Osteocyte (in vitro differentiated cells): ENCODE measurements at places on chromosomes 4 and X. TPM values are rescaled to one million over a fixed set of nuclear protein-coding genes. Genes with fewer than 3 reads are reported as not detected.

Gene RASGEF1B
- total RNA-seq, result 0.64 and 0.84 TPM in 2 replicates

Gene PDCL2
- total RNA-seq, result not detected in 2 replicates

DNA sequence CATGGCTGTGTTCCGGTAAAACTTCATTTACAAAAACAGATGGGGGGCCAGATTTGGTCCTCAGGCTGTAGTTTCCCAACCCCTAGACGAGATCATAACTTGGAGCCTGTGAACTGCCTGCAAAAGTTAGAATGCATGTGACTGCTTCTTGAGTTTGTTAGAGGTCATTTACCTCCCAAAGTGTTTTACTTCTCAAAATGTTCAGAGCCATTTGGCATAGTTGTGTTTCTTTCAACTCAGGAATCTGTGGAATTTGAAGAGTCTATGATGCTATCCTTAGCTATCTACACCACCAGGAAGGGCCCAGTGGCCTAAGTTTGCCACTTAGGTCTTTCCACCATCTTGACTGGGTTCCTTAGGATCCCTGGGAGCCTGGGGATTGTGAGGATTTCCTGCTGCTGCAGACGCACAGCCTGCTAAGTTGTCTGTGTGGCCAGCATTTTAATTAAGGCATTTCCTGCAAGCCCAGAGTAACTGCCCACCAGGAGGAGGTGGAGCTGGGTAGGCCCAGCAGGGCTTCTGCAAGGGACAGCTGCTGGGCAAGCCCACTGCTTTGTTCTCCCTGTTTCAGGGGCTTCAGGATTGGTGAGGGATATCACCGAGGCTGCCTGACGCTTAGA is 53.1 kb downstream of the CCNI start:
- no peak overlapping the region for H3K4me3 ChIP-seq
- no peaks in the 10 kb centered on the region for H3K27me3 ChIP-seq
- peaks cover 77% of the 10 kb centered on the region for H3K36me3 ChIP-seq

- H3K27me3 ChIP-seq, result no peaks in the 10 kb centered on the region
- H3K27ac ChIP-seq, result peak overlapping the region; percentile 80
Observed at GRCh38 chrX:133444196-133444595, 28.9 kb upstream of the GPC4 start.

Gene IL2
- total RNA-seq, result not detected in 2 replicates

Gene SPANXD
- not detected in 2 replicates for total RNA-seq

GRCh38 chr4:94519019-94519418 is 67.3 kb downstream of the PDLIM5 start:
- no peak overlapping the region for H3K4me3 ChIP-seq
- H3K4me1 ChIP-seq, result peaks cover 92% of the 10 kb centered on the region
- H3K36me3 ChIP-seq, result peaks cover 19% of the 10 kb centered on the region
- DNase-seq, result no peak

Gene PDE6B
- 1.6 TPM in 2 replicates for total RNA-seq

Gene MAGEA2B
- total RNA-seq, result not detected in 2 replicates

Gene SPANXB1
- total RNA-seq, result not detected in 2 replicates

Gene CCSER1
- total RNA-seq, result 0.13 TPM in 1 of 2 replicates, not detected in the other

GRCh38 chrX:136318895-136319597 is 18.3 kb downstream of the ADGRG4 start:
- H3K27ac ChIP-seq, result no peak overlapping the region
- no peak overlapping the region for H3K4me3 ChIP-seq
- peaks cover 5% of the 10 kb centered on the region for H3K27me3 ChIP-seq
- no peaks in the 10 kb centered on the region for H3K4me1 ChIP-seq
- H3K36me3 ChIP-seq, result no peaks in the 10 kb centered on the region

GRCh38 chrX:148365233-148365632 is 135.2 kb upstream of the AFF2 start:
- no peaks in the 10 kb centered on the region for H3K4me1 ChIP-seq
- no peak for DNase-seq
- no peaks in the 10 kb centered on the region for H3K36me3 ChIP-seq
- H3K27me3 ChIP-seq, result no peaks in the 10 kb centered on the region
- H3K4me3 ChIP-seq, result no peak overlapping the region

DNA sequence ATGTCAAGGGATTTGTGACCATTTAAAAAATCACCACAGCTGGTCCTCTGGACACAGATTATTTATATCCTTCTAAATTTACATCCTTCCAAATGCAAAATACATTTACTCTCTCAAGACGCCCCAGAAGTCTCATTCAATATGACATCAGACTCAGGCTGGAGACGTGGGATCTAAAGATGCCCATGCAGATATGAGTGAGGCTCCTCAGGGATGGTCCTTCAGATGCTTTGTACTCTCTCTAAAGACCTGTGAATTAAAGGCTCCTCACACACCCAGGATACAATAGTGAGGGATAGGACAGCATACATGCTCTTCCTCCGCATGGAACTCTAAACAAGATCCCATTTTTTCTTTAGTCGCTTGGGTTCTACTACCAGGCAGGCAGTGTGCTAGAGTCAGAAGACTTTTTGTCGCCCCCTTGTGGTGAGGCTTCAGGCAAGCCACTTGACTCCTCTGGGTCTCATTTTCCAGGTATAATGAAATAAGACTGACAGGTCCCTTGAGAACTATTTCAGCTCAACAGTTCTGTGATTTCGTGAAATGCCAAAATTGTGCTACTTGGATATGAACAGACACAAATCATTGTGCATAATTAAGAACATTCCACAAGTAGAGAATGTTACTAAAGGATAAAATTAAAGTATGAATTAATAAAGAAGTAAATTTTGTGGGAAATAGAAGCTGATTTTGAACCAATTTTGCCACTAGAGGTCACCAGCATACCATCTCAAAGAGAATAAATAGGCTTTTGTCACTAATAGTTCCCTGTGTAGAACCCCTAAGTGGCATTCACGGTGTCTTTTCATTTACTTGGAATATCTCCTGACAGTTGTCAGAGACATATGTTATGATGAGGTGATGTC is 13.7 kb upstream of the SCOC start:
- peaks cover 41% of the 10 kb centered on the region for H3K27me3 ChIP-seq
- no peaks in the 10 kb centered on the region for H3K36me3 ChIP-seq
- no peak for DNase-seq
- no peaks in the 10 kb centered on the region for H3K4me1 ChIP-seq
- no peak overlapping the region for H3K27ac ChIP-seq
- no peak overlapping the region for H3K4me3 ChIP-seq

DNA sequence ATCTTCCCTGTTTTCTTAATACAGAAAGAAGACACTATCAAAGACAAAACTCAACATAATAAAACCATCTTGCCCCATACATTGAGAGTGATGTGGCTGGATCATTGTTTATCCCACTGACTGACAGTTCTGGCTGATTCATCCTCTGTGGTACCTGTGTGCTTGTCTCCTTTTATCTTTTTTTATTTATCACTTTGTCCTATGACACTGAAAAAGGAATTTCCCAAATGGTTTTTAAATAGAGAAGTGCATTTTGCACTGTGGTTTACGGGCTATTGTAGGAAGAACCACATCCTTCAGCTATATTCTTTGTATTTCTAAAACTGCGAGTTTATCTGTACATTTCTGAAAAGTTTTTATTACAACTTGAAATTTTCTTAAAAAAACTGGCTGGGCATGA is 15.0 kb downstream of the TTC29 start:
- H3K27ac ChIP-seq, result no peak overlapping the region
- DNase-seq, result no peak
- peaks cover 55% of the 10 kb centered on the region for H3K27me3 ChIP-seq
- no peaks in the 10 kb centered on the region for H3K36me3 ChIP-seq
- H3K4me3 ChIP-seq, result no peak overlapping the region

GRCh38 chr4:184531008-184531407 is 56.7 kb upstream of the IRF2 start:
- H3K27ac ChIP-seq, result no peak overlapping the region
- H3K4me3 ChIP-seq, result no peak overlapping the region
- H3K27me3 ChIP-seq, result no peaks in the 10 kb centered on the region
- no peak for DNase-seq

- H3K4me3 ChIP-seq, result no peak overlapping the region
- no peak overlapping the region for H3K27ac ChIP-seq
- no peaks in the 10 kb centered on the region for H3K36me3 ChIP-seq
- no peak for DNase-seq
Observed at GRCh38 chr4:174669270-174669669, 147.0 kb upstream of the HPGD start.

DNA sequence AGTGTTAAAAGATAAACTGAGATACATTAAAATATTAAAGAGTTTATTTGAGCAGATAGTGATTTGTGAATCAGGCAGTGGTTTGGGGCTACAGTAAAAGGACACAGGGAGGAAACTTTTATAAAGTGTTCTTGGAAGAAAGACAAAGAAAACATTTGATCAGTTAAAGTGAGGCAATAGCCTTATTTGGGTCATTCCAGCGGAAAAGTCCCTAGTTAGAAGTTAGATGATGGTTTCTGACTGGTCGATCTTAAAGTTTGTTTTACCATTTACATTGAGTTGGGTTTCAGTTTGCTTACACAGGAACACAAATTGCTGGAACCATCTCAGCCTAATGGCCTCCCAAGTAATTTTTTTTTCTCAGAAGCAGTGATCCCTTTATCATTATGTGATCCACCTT is 69.7 kb downstream of the PPP1R2C start:
- H3K27ac ChIP-seq, result no peak overlapping the region
- H3K27me3 ChIP-seq, result no peaks in the 10 kb centered on the region
- no peak for DNase-seq
- H3K36me3 ChIP-seq, result no peaks in the 10 kb centered on the region

DNA sequence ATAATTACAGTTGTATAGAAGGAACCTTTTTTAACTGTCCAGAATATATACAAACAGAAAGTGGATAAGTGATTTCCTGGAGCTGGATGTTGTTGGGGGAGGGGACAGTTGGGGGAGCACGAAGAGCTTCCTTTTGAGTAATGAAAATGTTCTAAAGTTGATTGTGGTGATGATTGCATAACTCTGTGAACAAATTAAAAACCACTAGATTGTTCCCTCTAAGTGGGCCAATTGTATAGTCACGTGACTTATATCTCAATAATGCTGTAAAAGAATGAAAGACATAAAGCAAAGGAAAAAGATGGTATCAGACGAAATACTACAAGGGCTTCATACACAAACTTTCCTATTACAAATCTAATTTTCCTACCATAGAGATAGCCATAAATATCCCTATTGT is 2.7 kb downstream of the CT55 start:
- DNase-seq, result no peak
- H3K27ac ChIP-seq, result no peak overlapping the region
- H3K27me3 ChIP-seq, result peaks cover 3% of the 10 kb centered on the region
- H3K36me3 ChIP-seq, result no peaks in the 10 kb centered on the region
- H3K4me3 ChIP-seq, result no peak overlapping the region

Gene VCX
- total RNA-seq, result not detected in 2 replicates

DNA sequence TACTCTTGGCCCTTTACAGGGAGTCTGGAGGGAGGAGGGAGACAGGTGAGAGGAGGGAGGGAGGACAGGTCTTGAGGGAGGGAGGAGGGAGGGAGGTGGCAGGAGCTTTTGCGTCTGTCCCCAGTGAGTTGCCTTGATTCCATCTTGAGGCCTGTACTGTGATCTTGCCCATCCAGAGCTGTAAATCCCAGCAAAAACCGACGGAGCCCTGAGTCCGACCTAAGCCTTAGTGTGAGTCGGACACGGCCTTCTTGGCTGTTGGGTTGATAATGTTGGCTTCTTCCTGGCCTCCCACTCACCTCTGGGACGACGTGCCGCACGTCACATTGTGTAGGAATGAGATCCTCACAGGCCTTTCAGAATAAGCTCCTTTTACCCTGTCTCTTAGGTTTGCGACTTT is 72.5 kb downstream of the RGS12 start:
- no peak overlapping the region for H3K27ac ChIP-seq
- H3K4me3 ChIP-seq, result no peak overlapping the region
- H3K4me1 ChIP-seq, result peaks cover 18% of the 10 kb centered on the region
- H3K36me3 ChIP-seq, result peaks cover 2% of the 10 kb centered on the region
- H3K27me3 ChIP-seq, result no peaks in the 10 kb centered on the region
- DNase-seq, result no peak

- DNase-seq, result no peak
- H3K27ac ChIP-seq, result peak overlapping the region; percentile 24
- H3K4me3 ChIP-seq, result peak overlapping the region; percentile 36
- H3K27me3 ChIP-seq, result no peaks in the 10 kb centered on the region
Observed at GRCh38 chr4:133565379-133565778, 416.3 kb downstream of the PCDH10 start.

- no peak for DNase-seq
- no peaks in the 10 kb centered on the region for H3K4me1 ChIP-seq
- H3K27me3 ChIP-seq, result no peaks in the 10 kb centered on the region
Observed at GRCh38 chrX:78831523-78831922, 84.0 kb downstream of the LPAR4 start.

DNA sequence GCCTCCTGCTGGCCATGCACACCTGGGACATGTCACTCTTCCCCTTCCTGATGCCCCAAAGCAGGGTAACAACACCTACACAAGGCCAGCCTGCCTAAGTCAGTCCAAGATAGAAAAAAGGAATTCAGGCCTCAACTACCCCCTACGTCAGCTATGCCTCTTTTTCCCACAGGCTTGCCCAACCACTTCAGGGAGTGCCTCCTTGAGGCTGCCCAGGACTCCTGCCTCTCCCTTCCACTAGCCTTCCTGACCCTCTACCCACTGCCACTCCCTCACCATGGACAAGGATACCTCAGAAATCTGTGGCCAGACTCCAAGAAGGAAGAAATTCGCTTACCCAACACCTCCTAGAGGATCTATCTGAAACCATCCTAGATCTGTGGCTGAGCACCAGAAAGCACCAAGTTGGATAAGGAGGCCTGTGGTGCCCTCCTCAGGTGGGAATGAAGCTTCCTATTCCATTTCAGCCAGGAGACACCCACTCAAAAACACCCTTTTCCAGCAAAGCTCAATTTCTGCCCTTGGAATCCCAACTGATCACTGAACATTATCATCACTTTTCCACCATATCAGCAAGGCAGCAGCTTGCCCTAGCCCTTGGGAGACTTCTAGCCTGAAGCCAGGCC is 1.8 kb downstream of the KDM5C start:
- no peaks in the 10 kb centered on the region for H3K36me3 ChIP-seq
- H3K27ac ChIP-seq, result no peak overlapping the region
- no peak for DNase-seq
- no peaks in the 10 kb centered on the region for H3K27me3 ChIP-seq

- H3K27ac ChIP-seq, result no peak overlapping the region
- H3K4me1 ChIP-seq, result no peaks in the 10 kb centered on the region
Observed at GRCh38 chrX:154116426-154117211, 19.1 kb upstream of the MECP2 start.

Gene SGMS2
- total RNA-seq, result 15.6 and 17.1 TPM in 2 replicates

DNA sequence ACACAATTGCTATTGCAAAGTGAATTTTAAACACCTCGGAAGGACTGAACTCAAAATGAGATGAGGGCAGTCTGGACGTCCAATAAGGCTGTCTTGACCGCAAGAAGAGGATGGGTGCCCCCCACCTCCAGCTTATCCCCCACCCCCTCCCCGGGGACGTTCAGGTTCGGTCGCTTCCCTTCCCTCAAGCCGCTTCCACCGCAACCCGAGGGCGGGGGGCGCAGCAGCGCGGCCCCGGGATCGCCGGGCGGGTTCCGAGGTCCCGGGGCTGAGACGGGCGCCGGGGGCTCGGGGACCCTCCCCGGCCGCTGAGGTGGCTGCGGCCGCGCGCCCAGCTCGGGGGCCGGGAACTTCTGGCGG is 480 bp downstream of the USP46 start:
- peaks cover 32% of the 10 kb centered on the region for H3K4me1 ChIP-seq
- H3K27ac ChIP-seq, result peak overlapping the region; percentile 82
- peak overlapping the region; percentile 79 for H3K4me3 ChIP-seq
- no peaks in the 10 kb centered on the region for H3K27me3 ChIP-seq

- H3K27me3 ChIP-seq, result no peaks in the 10 kb centered on the region
- peaks cover 1% of the 10 kb centered on the region for H3K36me3 ChIP-seq
- peak overlapping the region; percentile 24 for H3K27ac ChIP-seq
- peaks cover 26% of the 10 kb centered on the region for H3K4me1 ChIP-seq
- H3K4me3 ChIP-seq, result no peak overlapping the region
- no peak for DNase-seq
Observed at GRCh38 chr4:88526221-88526815, 2.7 kb upstream of the PYURF start.
